ENCODE measurements at places on chromosomes 5 and 9. TPM values are rescaled to one million over a fixed set of nuclear protein-coding genes. Genes with fewer than 3 reads are reported as not detected.

The HAPLN1 gene
- 1.3 TPM for total RNA-seq

The PPP1R26 gene
- 2.8 TPM for total RNA-seq

The CFAP90 gene
- not detected for total RNA-seq

The GABRA1 gene
- total RNA-seq = not detected

The SLC34A1 gene
- total RNA-seq = not detected

The MXD3 gene
- total RNA-seq = 2.6 TPM

The CARTPT gene
- not detected for total RNA-seq

The SPATA31A3 gene
- not detected for total RNA-seq

The GABRA6 gene
- not detected for total RNA-seq

The CNTLN gene
- 25.8 TPM for total RNA-seq

The CERT1 gene
- 37.8 TPM for total RNA-seq

The DNAJA1 gene
- 142 TPM for total RNA-seq

The ABCA1 gene
- total RNA-seq = 40.1 TPM

The BTNL3 gene
- total RNA-seq = not detected

The ZBTB43 gene
- total RNA-seq = 8.1 TPM

The AP3B1 gene
- total RNA-seq = 78.5 TPM
